Nucleus accumbens (tissue), 56 donors: ENCODE measurements at places on chromosomes 4 and X.

GRCh38 chr4:127668770-127669169 lies 36.0 kb downstream of the INTU start:
- no peak for DNase-seq

GRCh38 chrX:65241059-65241721 lies 264.9 kb upstream of the ZC4H2 start:
- DNase-seq: no peak

- no peak for DNase-seq
Observed at GRCh38 chr4:31328932-31329331, 608.8 kb downstream of the PCDH7 start.

- DNase-seq: no peak
Observed at GRCh38 chr4:85495621-85496020, 20.7 kb downstream of the ARHGAP24 start.

DNA sequence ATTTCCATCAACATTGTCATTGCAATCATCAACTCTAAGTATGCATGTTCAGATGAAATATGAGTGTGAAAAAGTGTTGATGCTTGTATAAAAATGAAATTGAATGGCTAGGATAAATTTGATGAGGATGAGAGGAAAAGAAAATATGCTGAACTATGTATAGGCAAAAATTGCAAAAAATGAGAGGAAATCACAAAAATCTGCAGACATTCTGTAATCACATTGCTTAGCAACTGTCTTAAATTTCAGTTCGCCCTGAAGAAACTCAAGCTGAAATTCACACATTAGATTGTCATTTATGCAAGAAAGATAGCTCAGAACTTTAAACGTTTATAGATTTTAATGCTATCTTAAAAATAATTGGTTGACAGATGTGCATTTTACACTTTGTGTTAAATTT lies 1098.8 kb upstream of the IGFBP7 start:
- DNase-seq: no peak

GRCh38 chrX:150577174-150577573 lies 8.8 kb downstream of the MTM1 start:
- no peak for DNase-seq

DNA sequence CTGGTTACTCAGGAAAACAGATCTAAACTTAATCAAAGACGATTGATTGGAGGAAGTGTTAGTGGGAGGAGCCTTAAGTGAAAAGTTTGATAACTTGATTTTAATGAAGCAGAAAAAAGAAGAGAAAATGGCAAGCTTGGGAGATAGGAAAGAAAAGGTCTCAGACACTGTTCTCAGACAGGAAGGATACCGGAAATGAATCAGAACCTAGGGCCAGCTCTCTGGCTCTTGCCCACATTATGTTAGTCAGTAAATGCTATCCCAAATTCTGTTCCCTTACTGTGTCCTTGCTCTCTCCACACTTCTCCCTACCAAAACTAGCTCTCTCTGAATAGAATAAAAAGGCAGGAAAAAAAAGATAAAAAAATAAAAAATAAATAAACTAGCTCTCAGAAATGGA lies 48.6 kb upstream of the TMEM164 start:
- no peak for DNase-seq
